ENCODE measurements at places on chromosomes 12 and 14.

DNA sequence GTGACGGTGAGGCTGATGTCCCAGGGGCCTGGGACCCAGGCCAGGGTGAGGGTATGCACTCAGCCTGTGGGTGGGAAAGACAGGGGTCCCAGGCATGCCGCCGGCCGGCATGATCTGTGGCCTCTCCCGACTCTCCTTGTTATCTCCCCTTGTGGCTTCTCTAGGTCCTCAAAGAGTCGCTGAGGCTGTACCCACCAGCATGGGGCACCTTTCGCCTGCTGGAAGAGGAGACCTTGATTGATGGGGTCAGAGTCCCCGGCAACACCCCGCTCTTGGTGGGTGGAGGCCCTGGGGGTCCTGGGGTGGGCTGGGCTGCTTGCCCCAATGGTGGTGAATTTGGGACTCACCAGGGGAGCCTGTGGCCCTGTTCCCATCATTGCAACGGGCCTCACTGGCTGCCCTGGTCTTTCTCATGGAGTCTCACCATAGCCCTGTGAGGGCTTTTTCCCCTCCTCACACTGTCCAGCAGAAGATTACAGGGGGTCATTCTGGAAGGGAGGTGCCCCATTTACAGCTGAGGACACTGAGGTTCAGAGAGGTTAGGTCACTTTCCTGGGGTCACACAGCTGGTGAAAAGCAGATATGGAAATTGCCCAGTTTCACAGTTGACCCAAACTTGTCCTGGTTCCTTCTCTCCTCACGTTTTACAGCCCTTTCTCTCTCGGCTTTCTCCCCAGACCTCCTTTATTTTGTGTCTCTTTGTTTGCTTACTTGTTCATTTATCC, 37.9 kb downstream of the CYP46A1 start:
- DNase-seq, result no peak

DNA sequence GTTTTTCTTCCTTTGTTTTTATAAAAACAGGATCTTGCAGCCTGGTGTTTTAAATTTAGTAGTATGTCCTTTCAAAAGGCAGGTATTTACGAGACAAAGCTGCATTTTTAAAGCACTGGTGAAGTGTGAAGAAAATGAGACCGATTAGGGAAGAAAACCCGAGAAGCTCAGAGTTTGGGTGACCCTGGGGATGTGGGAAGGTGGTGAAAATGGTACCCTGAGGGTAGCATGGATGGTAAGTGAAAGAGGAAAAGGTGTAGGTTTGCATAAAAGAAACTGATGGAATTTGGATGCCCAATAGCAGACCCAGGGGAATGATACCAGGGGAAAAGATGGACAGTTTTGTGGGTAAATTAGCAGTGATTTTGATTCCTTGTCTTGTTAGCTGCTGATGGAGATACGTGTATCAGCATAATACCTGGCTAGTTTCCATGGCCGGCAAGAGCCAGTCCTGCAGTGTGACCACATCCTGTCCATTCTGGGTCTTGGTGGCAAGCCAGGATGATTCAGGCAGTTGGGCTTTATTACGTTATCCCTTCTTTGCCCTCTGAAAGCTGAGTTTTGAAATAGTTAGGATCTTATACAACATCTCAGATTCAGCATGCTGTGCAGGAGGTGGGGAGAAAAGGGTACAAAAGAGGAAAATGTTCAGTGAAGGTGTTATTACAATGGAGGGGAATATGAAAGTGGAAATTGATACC, 8.9 kb downstream of the BICD1 start:
- peak; percentile 50 for DNase-seq

GRCh38 chr12:40209886-40210285, 14.9 kb upstream of the LRRK2 start:
- DNase-seq, result no peak

- no peak for DNase-seq
These were observed 24.8 kb downstream of the NUAK1 start for GRCh38 chr12:106113824-106114446.

Data from common myeloid progenitor, CD34-positive (primary cell).